ENCODE measurements at places on chromosomes 3 and 15.
A peak's percentile ranks its signal among the peaks of the same experiment; 100 is the strongest.

- no peak for DNase-seq
These were observed 476.0 kb upstream of the ONECUT1 start for GRCh38 chr15:53266176-53266575.

GRCh38 chr3:16240229-16241023 is 24.3 kb downstream of the DPH3 start:
- DNase-seq = no peak

DNA sequence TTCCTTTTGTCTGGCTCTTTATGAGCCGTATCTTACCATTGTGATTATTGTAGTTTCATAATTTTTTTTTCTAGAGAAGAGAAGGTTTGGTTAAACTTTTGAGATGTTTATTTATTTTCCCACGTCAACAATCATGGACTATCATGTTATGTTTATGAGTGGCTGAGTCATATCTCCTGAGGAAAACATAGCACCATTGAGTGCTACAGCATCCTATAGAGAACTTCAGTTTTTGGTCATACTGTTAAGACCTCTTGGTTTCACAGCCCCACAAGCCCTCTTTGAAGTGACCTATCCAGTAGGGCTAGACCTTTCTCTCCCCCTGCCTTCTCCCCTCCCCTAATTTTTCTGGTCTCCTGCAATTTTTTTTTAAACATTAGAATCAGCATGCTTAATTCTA is 20.8 kb downstream of the PIK3CA start:
- DNase-seq = no peak

GRCh38 chr15:40256638-40257235 is 17.9 kb downstream of the PAK6 start:
- peak; percentile 35 for DNase-seq

DNA sequence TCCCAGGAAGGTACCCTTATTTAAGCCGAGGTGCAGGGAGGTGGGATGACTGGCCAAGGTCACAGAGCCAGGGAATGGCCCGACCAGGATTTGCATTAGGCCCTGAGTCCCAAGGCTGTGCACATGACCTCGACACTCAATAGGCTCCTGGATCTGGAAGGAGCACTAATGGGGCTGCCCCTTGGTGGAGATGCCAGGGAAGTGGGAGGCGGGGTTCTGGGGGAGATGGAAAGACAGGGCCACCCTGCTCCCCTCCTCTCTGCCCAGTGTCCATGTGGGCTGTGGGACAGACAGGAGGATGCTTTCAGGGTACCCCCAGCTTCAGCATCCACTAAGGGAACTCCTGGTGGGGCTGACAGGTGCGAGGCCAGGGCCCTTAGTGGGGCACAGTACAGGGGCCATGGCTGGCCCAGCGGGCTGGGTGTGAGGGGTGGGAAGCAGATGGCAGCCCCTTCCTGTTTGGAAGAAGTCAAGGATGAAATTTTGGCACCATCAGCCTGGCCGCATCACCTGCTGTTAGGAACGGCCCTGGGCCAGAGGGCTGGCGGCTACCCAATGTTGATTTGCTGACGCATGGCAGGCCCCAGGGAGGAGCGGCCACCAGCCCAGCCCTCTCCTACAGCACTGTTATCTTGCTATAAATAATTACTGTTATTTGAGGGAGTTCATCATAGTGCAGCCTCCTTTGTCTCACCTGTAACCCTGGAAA is 37.3 kb downstream of the ATP2B2 start:
- no peak for DNase-seq

DNA sequence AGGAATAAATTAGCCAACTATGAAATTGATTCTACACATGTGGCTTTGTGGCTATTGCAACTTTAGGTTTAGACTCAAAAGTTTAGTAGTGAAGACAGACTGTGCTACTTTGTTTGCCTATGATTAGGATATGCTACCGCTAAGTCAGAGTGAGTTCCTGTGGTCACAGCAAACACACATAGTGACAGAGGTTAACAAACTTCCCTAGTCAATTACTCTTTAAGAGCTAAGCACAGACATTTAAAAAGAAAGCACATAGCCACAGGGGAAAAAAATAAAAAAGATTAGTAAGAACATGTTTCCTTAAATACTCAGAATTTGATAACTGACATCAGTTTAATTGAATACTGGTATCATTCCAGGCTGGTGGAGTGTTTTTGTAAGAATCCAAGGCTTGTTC is 207.1 kb downstream of the GBE1 start:
- DNase-seq = no peak

DNA sequence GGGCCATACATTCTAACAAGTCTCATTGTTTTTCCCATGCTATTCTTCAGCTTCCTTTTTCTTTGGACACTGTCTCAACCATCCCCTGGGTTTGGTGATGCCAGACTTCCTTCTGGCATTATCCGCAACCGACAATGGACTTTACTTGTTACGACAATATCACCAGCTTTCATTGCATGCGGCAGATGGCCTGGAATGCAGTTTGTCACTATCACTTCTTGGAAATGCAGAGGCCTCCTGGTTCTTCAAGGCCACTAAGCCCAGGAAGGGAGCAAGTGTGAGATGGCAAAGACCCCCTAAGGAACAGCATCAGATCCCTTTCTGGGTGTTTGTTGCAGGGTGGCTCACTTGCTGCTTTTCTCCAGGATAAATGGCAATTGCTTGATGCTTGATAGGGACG is 128.6 kb downstream of the PTPRG start:
- DNase-seq = no peak

- DNase-seq = no peak
These were observed 141.8 kb upstream of the ICE2 start for GRCh38 chr15:60620708-60621107.

GRCh38 chr15:39728845-39729244 is 53.8 kb downstream of the FSIP1 start:
- no peak for DNase-seq

- DNase-seq = no peak
These were observed 205.6 kb downstream of the VGLL3 start for GRCh38 chr3:86785386-86785785.

GRCh38 chr15:56353740-56354139 is 11.5 kb upstream of the TEX9 start:
- DNase-seq = no peak

DNA sequence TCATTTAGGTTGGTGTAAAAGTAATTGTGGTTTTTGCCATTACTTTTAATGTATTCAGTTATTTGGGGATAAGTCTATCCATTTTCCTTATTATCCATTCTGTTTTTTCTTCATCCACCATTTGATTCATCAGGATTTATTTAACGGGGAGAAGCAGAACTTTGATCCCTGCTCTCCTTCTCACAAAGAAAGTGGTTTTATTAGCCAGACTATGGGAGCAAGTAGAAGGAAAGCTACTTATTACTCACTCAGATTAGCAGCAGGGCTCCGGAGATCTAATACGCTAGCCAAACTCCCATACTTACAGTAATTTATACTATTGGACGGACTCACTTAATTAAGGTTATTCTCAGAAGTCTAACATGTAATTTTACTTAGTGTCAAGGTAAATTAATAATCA is 14.7 kb upstream of the TMEM87A start:
- no peak for DNase-seq

GRCh38 chr15:60795471-60795870 is 316.5 kb upstream of the ICE2 start:
- DNase-seq = peak; percentile 37

DNA sequence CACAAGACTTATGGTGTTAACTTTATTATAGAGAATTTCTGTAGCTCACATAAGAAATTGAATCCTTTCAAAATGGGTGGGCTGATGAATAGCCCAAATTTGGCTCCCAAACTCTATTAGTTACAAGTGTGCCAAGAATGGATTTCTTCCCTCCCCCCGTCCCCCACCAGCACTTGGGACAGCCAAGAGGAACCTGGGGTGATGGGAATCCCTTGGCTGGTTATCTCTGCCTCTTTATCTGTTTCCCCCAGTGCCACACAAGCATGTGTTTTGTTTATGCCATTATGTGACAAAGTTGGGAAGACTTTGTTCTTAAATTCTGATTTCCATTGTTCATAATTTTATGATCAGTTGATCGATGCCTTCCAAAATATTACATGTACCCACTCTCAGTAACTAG is 28.3 kb downstream of the CMSS1 start:
- no peak for DNase-seq

DNA sequence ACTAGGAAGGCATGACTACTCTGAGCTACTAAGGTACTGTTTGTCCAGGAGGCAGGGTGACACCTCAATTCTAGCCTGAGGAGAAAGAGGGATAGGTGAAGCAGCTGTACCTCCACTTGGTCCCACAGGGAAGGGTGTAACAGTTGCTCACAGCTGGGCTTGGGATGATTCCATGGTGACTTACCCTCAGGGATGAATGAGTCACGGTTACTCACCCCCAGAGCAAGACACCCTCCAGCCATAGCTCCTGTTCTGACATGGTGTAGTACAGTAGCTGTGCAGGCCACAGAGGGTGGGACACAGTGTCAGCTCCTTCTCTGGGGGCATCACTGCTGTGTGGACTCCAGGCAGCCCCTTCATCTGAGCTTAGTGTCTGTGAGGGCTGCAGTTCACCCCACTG is 868.6 kb upstream of the SEMA6D start:
- DNase-seq = no peak

DNA sequence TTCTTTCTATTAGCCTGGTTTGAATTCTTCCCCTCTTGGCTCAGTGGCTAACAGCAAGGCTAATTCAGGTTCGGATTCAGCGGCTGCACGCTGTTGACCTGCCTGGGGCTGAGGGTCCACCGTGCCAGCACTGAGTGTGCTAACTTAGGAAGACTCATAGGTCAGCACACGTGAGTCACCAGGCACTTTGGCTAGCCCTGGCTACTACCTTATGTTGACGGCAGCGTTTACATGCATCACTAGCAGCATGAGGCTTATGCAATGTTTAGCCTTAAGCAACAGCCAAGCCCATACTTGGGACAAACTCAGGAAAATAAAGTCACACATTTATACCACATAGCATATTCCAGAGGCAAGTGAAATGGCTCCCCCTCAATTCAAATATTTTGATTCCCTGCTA is 137.7 kb downstream of the RAB11A start:
- no peak for DNase-seq

DNA sequence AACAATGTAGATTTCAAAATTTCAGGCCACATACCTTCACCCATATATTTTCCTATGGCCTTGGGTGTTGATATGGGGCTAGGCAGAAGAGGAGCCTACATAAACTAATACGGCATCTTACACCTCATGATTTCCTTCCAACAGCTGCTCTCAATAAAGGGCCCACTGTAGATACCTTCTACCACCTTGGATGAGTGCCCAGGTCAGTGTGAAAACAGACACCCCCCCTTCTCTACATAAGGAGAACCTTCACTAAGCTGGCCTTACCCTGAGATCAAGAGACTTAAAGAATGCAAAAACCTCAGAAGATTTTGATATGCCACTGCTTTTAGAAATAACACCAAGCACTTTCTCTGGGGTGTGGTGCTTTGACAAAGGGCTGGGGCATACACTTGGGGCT is 42.7 kb downstream of the SH3BP5 start:
- no peak for DNase-seq

DNA sequence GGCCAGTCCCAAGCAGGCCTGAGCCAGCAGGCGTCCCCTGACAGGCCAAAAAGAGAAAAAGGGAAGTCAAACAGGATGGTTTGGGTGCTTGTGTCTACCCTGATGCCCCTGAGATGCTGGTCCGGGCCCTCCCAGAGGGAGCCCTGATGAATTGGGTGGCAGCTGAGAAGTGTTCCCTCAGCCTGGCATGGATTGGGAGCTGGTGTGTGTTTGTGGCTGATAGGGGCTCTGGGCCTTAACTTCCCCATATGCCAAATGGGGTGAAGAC is 1.4 kb downstream of the FBLN2 start:
- no peak for DNase-seq

DNA sequence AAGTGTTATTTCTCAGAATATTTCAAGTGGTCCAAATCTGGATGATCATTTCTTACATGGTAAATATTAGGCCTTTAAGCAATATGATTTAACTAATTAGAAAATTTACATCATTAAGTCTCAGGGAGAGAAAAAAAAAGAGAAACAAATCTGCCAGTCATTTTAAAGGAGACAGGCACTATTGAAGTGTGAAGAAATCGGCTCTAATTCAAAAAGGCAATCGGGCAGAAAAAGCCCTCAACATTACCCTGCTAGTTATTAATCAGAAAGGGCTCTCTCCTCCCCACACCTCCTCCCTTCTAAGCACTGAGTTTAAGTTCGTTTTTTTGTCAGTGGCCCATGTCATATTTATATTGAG is 215.9 kb downstream of the MEIS2 start:
- DNase-seq = no peak

GRCh38 chr3:4447295-4447999 is 19.6 kb downstream of the SUMF1 start:
- DNase-seq = no peak

- DNase-seq = no peak
These were observed 52.8 kb downstream of the OPA1 start for GRCh38 chr3:193645806-193646205.

DNA sequence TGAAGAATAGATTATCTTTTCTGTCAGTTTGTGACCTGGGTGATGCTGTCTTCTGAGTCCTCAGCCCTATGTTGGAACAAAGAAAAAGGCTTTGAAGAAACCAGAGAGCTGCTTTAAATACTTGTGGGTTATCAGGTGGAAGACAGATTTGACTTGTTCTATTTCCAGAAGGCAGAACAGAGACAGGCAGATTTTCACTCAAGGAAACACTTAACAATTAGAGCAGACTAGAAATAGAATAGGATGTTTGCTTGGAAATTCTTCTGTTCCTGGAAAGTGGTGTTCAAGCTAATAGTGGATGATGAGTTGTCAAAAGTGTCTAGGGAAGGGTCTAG is 219.4 kb downstream of the UBE2E2 start:
- DNase-seq = no peak

GRCh38 chr3:23203708-23204330 is 692 bp downstream of the UBE2E2 start:
- no peak for DNase-seq

GRCh38 chr3:77039606-77040171 is at the start of gene ROBO2:
Gene ROBO2 (plus strand): TSS chr3:77040099. CDS start chr3:77040786, 687 bp downstream.
- no peak for DNase-seq

DNA sequence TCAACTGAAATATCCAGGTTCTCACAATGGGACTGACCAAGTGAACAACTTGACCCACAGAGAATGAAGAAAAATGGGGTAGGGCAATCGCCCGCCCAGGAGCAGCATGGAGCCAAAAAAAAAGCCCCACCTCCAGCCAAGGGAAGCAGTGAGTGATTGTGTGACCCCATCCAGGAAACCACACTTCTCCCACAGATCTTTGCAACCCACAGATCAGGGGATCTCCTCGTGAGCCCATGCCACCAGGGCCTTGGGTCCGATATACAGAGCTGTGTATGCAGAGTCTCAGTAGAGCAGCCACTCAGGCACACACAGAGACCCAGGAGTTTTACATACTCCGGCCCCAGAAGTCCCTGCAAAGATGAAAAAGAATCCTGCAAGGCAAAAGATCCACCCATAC is 35.7 kb downstream of the PYGO1 start:
- DNase-seq = no peak
